ENCODE measurements at places on chromosomes 3 and 15.

DNA sequence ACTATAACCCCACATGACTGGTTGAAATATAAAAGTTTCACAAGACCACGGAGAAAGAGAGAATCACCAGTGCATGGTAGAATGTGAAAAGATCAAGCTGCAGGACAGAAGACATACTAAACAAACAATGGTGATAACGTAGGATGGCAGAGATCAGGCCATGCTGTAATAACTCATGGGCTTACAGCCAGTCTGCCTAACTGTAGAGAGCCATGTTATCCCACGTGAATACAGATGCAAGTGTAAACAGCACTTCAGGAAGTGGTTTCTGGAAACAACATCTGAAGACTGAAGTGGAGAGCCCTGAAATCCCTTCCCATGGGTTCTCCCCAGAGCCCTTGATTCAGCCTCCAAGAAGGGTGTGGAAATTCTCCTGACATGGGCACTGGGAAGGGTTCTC, 103.2 kb upstream of the SLCO2A1 start:
- DNase-seq, result no peak

DNA sequence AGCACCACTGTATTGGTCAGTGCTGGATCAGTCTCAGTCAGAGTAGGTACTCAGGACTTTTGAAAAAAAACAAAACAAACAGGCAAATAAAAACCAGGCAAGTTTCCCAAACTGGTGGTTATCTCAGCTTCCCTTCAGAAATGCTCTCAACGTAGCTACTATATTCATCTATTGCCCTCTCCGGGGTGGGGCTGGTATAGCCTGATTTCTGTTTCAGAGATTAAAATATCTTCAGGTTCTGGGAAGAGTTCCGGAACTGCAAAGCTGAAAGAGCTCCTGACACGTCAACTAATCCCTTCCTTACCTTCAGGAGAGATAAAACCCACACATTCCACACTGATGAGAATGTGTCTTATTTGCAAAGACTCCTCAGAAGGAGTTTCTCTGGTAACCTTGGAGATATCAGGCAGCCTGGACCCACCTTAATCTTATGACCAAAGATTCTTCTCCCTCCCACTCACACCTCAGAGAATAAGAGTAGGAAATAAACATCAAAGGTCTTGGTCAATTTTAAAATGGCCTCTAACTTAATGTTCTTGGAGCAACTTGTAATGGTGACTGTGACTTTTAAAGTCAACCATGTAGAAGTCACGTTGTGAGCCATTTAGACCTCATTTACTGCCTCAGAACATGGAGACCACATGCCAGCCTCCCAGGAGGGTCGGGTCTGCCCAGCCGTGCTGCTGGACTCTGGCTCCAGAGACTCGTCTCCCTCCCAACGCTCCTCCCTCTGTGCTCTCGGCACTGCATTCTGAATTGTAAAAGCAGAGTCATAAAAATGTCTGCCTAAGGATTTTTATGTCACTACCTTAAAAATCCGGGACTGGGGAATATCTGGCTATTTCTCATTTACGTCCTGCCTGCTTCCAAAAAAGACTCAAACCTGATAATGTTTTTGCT, 53.8 kb downstream of the CDCP1 start:
- no peak for DNase-seq

DNA sequence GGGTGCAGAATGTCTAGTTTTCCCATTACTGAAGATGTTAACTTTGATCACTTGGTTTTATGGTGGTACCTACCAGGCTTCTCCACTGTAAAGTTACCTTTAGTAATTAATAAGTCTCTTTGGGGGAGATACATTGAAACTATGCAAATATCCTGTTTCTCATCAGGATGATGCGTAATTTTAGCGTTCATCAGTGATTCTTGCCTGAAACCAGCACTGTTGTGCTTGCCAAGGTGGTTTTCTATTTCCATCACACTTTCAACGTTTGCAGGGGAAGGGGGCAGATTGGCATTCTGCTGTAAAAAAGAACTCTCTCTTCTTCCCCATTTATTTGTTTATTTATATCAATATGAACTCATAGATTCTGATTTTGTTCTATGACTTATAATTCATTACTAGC, 61.0 kb downstream of the SSR3 start:
- no peak for DNase-seq

- no peak for DNase-seq
Observed at GRCh38 chr3:111776827-111777483, 82.1 kb upstream of the PHLDB2 start.

DNA sequence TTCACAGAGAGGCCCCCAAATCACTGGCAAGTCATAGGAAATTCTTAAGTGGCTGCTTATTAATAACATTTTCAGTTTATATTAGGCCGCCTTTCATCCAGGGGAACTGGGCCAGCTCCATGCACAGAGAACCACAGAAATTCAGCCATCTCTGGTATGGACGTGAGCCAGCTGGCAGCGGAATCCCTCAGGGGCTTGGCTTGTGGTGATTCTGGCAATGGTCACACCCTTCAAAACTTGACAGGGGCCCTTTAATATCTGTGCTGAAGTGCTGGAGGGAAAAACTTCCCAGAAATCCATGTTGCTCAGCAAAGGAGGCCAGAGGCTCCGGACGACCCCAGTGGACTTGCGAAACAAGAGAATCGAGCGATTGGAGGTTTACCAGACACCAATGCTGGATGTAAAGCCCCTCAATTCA, 11.3 kb downstream of the PRICKLE2 start:
- no peak for DNase-seq

GRCh38 chr3:176378789-176379188, 818.5 kb downstream of the TBL1XR1 start:
- no peak for DNase-seq

DNA sequence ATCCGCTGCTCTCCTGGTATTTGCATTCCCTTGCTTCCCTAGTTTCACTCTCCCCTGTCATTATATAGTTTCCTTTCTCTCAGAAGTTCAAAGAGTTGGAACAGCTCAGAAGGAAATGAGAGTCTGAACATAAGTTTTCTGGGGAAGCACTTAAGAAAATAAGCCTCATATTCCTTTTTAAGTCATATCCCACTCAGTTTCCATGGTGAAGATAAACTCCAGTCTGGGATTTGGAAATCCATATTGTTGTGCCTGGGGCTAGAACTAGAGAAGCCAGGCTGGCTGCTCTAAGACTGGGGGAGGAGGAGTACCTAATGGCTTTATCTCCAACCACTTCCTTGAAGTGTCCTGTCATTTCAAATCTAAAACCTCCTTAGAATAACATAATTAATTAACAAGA, 134.2 kb upstream of the ALCAM start:
- DNase-seq, result no peak

DNA sequence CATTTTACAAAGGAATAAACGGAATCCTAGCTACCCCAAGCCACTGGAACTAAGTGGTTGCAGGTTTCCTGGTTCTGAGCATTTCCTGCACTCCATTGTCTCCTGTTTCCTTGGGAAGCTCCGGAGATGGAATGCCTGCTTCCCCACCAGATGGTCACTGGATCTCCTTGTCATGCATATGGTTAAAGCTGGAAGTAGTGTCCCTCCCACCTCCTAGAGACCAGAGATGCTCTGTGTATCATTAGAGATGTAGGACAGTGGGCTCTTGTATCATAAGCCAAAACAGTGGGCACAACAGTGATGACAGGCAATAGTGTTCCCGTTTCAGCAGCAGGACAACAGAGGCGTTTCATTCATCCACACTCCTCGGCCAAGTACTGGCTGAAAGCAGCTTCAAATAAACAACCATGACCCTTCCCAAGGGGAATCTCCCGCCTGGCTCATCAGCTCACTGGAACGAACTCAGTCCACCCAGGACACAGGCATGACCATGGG, 136.2 kb upstream of the EIF1B start:
- DNase-seq, result peak; percentile 23

- no peak for DNase-seq
Observed at GRCh38 chr15:70213794-70214193, 116.1 kb upstream of the TLE3 start.

GRCh38 chr3:11510001-11510340, 133.7 kb downstream of the VGLL4 start:
- DNase-seq, result peak; percentile 28

DNA sequence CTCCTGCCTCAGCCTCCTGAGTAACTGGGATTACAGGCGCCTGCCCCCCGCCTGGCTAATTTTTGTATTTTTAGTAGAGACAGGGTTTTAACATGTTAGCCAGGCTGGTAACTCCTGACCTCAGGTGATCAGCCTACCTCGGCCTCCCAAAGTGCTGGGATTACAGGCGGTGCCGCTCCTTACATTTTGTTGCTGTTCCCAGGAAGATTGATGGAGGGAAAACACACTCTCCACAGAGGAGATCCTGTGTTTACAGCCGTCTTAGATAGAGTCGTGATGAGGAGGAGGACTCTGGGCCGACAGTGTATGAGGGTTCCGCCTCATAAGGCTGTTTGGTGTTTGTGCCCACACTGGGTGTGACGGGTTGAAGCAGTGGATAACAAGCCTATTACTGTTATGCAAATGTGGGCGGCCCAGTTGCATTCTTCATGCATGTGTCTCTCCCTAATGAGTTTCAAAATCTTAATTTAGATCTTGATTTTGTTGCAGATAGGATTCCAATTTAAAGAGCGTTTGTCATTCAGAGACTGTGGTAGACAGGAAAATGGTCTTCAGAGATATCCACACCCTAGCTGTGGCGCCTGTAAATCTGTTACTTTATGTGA, 60.0 kb downstream of the APBA2 start:
- DNase-seq, result no peak

- DNase-seq, result no peak
Observed at GRCh38 chr3:103105206-103105605, 670.4 kb downstream of the ZPLD1 start.

DNA sequence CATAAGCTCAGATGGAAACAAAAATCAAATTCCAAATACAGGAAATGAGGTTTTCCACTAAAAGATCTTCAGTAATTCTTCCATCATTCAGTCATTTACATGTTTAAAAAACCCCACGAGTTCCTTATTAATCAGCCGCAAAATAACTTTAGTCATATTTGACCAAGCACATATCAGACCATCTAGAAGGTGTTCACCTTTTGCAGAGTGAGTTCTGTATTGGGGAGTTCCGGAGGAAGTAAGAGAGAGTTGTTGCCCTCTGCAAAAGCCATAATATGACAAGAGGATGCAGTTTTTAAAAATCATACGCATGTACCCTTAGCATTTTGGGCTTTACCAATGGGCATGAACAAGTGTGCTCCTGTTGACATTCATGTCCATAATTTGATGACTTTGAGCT, 61.6 kb downstream of the CCR1 start:
- no peak for DNase-seq

- no peak for DNase-seq
Observed at GRCh38 chr15:57456559-57456958, 80.3 kb downstream of the CGNL1 start.

- DNase-seq, result no peak
Observed at GRCh38 chr3:62538691-62539356, 165.5 kb upstream of the FEZF2 start.

DNA sequence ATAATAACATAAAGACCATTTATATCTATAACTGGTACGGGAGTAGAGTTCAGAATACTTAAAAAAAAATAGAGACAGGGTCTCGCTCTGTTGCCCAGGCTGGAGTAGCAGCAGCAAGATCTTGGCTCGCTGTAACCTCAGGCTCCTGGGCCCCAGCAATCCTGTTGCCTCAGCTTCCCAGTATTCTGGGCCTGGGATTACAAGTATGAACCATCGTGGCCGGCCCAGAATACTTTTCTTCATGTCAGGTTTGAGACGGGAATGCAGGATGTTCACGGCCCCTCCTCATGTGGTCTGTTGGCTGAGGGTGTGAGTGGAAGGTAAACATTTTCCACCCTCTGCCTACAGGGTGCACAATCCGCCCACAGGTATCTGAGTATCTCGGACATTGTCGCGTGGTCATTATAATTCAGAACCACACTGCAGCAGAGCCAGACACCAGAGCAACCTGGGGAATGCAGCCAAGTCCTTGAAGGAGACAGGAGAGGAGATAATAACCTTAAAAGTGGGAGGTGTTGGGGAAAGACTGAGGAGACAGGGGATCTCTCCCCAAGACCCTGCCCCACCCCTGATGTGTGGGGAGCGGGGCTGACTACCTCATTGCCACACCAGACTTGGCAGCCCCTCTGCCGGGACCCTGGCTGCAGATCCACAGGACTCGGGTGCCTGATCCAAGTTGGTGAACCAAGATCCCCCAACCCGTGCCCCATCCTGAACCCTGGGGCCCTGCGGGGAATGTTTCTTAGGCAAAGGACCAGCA, 106.8 kb downstream of the ADCY5 start:
- no peak for DNase-seq

GRCh38 chr3:148861277-148861869, 3.7 kb upstream of the CPA3 start:
- DNase-seq, result peak; percentile 77

- no peak for DNase-seq
Observed at GRCh38 chr3:152870027-152870426, 35.1 kb downstream of the P2RY1 start.

DNA sequence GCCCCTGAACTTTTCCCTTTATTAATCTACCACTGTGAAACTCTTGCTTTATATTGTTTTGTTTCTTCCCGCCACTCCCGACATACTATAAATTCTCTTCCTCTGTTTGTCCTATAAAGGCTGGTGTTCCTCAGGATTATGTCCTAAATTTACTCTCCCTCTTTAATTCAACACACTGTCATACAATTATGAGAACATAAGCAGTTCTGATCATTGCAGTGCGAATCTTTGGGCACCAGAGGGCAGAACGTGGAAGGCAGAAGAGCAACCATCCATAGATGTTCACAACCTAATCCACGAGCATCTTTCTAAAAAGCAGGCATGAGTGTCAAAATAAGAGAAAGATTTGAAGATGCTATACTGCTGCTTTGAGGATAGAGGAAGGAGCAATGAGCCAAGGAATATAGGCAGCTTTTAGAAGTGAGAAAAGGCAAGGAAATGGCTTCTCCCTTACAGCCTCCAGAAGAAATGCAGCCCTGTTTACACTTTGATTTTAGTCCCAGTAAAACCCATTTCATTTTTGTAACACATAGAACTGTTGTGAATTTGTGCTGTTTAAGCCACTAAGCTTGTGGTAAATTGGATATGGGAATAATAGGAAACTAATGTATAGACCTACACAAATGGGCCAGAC, 179.4 kb downstream of the GBE1 start:
- DNase-seq, result peak; percentile 20

DNA sequence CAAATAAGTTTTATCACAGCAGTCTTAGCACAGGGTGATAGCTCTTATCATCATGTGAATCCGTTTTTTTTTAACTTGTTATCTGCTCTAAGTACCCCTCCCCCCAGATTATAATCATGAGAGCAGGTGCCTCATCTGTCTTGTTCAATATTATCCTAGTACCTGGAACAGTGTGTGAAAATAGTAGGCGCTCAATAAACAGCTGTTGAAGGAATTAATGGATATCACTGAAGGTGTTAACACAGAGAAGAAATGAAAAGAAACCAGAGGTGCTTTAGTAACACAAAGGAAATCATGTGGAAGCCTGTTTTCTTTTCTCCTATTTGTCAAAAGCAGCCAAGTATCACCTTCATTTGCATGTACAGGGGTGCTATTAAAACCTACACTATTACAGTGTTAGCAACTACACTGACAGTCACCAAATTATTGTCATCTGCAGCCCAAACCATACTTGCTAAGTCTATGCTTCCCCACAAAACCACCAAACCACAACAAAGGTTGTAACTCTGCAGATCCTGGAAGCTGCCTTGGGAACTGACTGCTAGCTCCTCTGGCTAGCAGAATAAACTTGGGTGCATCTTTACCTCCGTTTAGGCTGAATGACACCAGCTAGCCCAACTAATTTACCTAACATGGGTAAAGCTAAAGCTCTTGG, 2.9 kb downstream of the XPC start:
- DNase-seq, result no peak

Measured in NCI-H1417 (cell line).